Activated CD4-positive, alpha-beta T cell treated with anti-CD3 and anti-CD28 coated beads, Interleukin-2, amount 10 ng/mL, durations not matched to agents 7 days and 5 days (primary cell): ENCODE measurements at places on chromosomes 4 and X. TPM values are rescaled to one million over a fixed set of nuclear protein-coding genes. Genes with fewer than 3 reads are reported as not detected.

DNA sequence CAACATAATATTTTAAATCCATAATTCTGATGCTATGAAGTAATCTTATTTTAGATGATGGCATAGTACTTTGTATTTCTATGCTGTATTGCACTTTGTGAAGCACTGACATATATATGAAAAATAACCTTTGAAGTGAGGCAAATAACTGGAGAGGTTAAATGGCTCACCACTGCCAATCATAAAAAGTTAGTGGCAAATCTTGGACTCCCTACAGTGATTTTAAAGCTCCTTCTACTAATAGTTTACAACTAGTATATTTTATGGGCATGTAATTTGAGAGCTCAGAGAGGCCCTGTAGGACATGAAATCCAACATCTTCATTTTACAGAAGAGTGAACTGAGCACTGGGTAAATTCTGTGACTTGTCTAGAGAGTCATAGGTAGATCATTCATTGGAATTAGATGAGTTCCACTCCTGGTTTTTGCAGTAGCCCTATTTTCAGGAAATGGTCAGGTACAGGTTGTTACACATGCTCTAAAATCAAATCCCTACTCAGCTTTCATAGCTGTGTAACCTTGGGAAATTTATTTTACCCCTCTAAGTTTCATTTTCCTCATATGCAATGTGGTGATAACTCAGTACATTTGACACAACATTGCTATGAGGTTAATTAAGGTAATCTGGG, 804 bp upstream of the GC start:
- no peak for DNase-seq

DNA sequence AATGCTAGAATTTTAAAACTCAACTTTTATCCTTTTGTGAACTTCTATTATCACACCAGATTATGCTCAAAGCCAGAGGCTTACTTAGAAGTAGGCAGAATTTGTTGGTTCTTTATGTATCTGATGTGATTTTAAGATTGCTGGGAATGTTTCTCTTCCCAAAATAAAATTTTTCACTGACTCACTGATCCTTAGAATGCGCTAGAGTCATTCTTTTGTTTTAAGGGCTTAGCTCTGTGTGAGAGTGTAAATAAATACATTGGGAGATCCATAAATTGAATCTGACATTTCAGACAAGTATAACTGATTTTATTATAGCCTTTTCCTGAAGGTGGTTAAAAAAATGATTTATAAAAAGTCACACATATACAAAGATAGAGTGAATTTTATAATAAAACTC, 101.3 kb downstream of the LARP1B start:
- no peak for DNase-seq

DNA sequence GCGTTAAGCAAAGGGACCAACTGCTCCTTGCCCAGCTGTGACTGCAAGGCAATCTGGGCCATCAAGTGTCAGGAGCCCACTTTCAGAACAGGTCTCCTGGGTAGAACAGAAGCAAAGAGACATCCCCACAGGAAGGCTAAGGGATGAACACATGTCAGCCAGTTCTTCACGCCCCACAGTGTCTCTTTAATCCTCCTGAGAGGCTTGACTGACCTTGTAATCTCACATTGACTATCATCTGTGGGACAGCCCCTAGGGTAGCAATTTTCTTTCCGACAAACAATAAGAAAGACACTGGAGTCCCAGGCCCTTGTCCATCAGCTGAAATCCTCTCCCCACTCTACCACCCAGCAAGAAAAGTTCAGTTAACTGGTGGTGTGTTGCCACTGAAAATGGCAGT, 1.0 kb downstream of the CHRDL1 start:
- DNase-seq = no peak

GRCh38 chr4:10197952-10198351, 81.4 kb upstream of the WDR1 start:
- no peak for DNase-seq

Gene LRCH2
- total RNA-seq = not detected

Gene CABS1
- total RNA-seq = not detected

Gene PNMA6A
- total RNA-seq = 0.15 TPM

Gene FGF13
- total RNA-seq = not detected
